ENCODE measurements at places on chromosomes 2 and 18.

GRCh38 chr2:100568989-100569388, 6.2 kb downstream of the PDCL3 start:
- no peak for DNase-seq

- DNase-seq, result no peak
Measured at GRCh38 chr2:223805008-223805407, 32.4 kb downstream of the AP1S3 start.

DNA sequence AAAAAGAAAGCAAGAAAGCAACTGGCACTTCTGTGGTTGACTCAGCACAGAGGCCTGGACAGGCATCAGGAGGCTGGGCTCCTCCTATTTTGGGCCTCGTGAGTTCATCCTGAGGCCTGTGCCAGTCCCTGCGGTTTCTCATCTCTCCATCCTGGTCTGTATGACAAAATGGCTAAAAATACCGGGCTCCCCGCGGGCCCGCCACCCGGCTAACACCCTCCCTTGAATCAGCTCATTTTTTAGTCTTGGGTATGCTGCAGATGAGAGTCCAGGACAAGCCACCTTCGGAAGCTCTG, 62.3 kb upstream of the YWHAQ start:
- DNase-seq, result peak; percentile 81

- no peak for DNase-seq
Measured at GRCh38 chr2:193476171-193476800, 1281.6 kb upstream of the TMEFF2 start.

DNA sequence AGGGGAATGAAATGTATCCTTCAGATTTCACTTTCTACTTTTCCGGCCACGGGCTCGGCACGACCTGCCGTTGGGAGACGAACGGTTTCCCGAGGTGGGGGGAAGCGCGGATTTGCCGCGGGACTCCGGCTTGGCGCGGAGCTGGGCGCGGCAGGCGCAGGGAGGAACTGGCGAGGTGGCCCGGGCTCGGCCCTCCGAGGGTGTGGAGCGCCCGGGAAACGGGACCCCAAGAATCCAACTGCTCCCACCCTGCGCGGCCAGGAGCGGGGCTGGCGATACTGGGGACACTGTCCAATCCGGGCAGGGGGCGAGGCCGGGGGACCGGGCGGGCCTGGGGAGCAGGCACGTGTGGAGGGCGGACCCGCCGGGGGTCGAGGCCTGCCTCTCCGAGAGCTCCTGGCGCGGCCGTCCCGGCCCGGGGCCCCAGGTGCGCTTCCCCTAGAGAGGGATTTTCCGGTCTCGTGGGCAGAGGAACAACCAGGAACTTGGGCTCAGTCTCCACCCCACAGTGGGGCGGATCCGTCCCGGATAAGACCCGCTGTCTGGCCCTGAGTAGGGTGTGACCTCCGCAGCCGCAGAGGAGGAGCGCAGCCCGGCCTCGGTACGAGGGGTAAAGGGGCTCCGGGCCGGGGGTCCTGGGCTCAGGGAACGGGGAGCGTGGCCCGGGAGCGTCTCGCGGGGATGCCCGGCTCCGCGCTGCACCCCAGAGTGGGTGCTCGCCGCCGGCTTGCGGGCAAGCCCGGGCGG, at the start of gene ANXA4:
ANXA4 (plus strand) TSS at position 560 of the 747 bp plus-strand sequence. CDS start 39,432 bp downstream, outside the sequence.
- DNase-seq, result peak; percentile 80

- DNase-seq, result no peak
Measured at GRCh38 chr2:200373973-200374416, 67.5 kb downstream of the SPATS2L start.

DNA sequence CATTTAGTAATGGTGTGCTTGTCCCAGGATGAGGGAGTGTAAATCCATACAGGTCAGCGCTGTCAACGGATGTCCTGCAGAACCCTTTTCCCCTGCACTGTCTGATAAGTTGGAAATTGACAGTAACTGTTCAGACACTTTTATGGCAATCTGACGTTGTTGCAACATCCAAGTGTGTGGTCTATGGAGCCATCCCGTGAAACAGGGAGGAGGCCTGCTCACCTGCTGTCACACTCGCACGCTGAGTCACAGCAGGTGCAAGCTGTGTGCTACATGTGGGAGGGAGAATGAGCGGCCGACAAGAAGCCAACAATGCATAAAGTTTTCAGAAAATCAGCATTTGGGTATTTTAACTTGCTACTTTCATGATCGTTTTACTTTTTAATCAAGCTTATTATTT, 43.7 kb upstream of the RMDN2 start:
- DNase-seq, result no peak

DNA sequence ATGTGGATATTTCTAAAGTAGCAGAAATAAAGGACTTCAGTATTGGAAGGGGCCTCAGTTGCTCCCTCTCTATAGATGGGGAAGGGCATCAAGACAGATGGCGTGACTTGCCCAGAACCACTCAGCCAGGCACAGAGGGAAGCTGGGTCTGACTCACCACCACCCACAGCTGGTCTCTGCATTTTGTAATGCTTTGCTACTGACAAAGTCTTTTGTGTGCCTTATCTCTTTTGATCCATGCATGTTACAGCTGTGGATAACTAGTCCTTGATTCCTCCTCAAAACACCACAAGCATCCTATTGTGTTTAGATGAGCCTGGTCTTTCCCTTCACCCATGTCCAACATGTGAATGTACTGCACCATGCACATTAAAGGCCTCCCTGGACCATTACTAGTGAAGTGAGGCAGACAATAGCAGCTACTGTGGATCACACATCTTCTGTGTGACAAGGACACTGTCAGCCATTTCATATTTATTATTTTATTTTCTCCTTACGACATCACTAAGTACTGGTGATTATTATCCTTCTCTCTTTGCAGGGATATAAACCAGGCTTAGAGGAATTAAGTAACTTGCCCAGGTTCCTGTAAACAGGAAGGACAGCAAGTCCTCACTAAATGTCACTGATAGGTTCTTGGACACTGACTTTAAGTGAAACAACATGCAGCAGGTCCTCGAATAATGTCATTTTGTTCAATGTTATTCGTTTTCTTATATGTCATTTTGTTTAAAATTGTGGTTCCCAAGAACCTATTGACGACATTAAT, 29.6 kb upstream of the IL37 start:
- DNase-seq, result peak; percentile 97

DNA sequence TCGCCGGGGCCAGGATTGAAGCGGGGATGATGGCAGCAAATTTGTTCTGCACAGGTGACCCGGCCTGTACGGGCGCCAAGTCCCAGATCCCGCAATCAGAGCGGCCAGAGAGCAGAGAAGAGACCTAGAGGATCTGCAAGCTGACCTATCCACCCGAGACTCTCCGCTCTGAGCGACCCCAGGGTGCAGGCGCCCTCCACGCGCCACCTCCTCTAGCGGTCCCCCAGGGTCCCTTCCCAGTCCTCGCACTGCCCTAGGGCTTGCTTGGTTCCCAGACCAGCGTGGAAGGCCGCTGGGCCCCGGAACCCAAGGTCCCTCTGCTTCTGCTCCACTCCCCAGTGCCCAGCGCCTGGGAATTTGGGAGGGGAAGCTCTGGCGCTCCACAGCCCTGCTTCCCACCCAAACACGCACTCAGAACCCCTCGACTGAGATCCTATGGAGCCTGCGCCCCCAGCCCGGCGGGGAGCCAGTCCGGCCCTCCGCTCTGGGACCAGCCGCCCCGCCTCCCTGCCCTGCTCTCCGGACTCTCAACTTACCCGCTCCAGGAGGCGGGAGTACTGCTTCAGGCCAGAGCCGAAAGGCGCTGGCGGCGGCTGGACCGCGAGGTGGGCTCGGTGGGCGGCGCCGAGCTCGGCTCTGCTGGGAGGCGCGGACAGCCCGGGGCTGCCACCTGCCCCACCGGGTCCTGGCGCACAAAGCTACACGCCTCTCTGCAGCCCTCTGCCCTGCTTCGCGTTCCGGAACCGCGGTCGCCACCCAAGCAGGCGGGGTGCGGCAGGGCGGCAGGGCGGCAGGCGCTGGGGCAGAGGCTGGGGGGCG, 3.0 kb upstream of the SIX3 start:
- no peak for DNase-seq

DNA sequence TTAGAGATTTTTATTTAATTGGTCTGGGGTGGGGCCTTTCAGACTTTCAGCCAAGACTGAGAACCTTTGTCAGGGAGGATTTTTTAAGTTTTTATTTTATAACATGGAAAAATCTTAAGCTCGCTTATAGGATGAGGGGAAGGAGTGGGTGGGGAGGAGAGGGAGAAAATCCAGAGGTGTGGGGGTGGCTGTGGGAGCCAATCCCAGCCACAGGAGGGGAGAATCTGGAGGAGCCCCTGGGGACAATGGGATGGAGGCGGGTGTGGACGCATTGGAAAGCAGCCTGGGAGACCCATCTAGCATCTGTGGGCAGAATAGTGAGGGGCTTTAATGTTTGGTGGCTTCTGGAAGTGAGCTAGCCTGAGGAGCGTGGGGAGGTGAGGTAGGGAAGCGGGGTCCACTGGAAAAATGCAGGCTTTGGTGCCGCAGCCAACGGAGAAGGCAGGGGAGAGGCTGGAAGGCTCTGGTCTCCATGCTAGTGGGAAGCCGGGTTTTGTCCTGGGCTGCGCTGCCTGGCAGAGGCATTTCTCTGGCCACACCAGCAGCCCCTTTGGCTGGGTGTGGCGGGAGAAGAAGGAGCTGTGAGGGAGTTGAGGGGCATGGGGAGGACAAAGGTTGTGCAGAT, 11.5 kb upstream of the INPP5D start:
- no peak for DNase-seq

DNA sequence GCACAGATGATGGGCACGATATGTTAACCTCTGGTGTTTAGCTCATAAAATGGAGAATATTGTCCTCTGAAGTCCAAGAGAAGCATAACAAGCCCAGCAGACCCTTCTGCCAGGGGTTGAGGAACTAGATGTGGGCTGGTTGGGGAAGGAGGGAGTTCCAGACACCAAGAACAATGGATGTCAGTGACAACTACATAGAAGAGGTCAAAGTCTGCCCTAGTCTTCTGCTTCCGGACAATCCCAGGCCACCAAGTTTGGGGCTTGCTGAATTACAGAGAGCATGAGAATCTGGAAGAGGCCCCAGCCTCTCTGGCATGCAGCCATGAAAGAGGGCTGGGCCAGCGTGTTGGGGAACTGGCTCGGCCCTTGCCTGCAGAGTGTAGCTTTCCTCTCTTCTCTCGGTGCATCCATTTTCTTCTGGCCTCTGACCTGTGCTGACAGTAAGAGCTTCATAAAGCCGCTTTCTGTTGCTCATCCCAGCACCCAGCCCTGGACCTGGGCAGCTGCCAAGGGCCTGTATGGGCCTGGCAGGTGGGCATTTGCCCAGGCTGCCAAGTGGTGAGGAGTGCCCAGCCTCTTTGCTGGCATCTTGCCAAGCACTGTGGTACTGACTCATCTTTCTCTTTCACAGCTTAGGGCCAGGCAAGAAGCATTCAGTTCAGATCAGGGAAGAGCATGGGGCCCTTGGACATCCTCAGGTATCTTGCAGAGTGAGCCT, 14.6 kb upstream of the LAPTM4A start:
- DNase-seq, result peak; percentile 58

GRCh38 chr2:28313220-28313784, 79.4 kb upstream of the FOSL2 start:
- DNase-seq, result peak; percentile 29

GRCh38 chr2:169528271-169528701, 18.8 kb downstream of the KLHL41 start:
- DNase-seq, result peak; percentile 65

GRCh38 chr2:144372410-144373080, 147.4 kb downstream of the ZEB2 start:
- no peak for DNase-seq

DNA sequence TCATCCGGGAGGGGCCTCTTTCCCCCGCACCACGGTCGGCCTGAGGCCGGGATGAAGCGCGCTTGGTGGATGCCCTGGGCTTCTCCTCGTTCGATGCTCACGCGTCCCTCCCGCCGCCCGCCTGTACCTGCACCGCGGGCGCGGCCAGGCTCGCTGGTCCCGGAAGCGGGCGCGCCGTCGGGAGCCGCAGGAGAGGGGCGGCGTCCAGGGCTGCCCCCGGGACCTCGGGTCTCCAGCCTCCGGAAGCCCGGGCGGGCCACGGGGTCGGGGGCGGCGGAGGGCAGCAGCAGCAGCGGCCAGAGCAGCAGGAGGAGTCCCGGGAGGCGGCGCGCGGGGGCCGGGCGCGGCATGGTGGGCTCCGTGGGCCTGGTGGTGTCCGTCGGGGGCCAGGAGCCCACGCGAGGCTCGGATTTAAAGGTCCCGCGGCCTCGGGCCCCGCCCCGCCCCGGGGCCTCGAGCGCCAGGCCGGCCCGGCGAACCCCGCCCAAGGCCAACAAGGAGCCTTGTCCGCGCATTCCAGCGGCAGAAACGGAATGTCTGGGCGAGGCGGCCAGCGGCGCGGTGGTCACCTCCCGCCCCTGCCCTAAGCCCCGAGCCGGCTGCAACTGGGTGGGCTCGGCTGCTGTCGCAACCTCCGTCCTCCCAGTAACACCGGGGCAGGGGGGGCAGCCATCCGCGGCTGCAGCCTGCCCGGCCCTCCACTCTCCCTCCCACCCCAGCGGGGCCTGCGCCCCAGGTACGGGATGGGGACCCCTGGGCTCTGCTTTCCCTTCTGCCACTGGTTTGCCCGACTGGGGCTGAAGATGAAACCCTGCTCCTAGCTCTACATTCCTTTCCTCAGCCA, at the start of gene MATN3:
MATN3 (minus strand) TSS at position 387 of the 844 bp plus-strand sequence; CDS start at position 350, 37 bp downstream.
- DNase-seq, result peak; percentile 52

DNA sequence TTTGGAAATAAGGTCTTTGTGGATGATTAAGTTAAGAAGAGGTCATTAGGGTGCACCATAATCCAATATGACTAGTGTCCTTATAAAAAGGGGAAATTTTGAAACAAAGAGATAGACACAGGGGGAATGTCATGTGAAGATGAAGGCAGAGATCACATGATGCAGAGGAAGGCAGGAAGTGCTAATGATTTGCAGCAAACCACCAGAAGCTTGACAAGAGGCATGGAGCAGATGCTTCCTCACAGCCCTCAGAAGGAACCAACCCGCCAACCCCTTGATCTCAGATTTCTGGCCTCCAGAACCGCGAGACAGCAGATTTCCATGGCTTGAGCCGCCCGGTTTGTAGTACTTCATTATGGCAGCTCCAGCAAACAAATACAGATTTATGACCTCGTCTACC, 17.4 kb upstream of the SMARCAL1 start:
- no peak for DNase-seq

DNA sequence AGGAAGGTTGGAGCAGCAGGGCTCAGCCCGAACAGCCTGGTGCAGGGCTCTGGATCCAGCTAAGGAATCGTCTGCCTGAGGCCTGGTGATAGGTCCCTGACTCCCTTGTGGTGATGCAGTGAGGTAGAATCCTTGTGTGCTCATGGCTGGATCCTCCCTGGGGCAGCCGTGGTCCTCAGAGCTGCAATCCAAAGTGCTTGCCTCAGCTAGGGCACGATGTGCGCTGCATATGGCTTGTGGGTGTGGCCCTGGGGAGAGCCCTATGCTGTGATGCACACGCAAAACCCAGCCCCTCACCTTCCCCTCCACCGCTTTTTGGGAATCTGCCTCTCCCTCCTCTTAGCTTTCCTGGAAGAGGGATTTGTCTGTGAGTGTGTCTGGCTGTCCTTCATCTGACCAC, 142.2 kb downstream of the DYSF start:
- no peak for DNase-seq

- DNase-seq, result peak; percentile 57
Measured at GRCh38 chr18:48030616-48031480, 100.4 kb upstream of the SMAD2 start.

All from EH (cell line).